ENCODE measurements at places on chromosomes 12 and 14.

GRCh38 chr14:99412117-99413061 lies 68.3 kb downstream of the SETD3 start:
- DNase-seq = no peak

- DNase-seq = no peak
Measured at GRCh38 chr12:49882851-49883464, 20.7 kb downstream of the FAIM2 start.

DNA sequence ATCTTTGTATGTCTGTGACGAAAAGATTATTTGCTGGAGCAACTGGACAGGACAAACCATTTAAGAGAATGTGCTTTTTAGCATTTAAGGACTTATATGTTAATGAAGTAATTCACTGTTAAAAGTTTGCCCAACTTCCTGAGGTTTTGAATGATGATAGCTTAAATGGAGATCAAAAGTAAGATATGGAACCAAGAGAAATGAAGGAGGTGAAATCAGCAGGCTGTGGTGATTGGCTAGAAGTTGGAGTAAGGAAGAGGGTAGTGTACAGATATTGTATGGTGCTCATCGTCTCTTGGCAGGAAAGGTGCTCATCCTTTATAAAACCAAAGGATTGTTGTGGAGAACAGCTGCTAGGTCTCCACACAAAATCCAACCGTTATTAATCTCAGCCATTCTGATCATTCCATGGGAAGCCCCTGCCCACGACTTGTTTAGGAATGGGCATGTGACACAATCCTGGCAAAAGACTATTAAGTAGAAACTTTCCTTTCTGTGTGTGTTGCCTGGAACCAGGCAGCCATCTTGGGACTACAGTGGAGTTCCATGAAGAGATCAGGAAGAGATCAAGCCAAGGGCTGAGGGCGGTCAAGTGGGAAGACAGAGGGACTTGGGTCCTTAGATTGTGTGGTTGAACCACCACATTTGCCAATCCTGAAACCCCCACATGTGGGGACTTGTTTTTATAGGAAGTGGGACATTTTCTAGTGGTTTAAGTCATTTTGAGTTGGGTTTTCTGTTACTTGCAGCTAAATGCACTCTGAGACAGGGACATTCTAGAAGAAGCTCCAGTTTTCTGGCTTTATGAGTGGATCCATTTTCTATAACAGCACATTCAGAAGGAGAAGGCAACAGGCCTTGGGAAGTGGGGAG lies 56.8 kb upstream of the CHST11 start:
- DNase-seq = peak; percentile 2

- no peak for DNase-seq
Measured at GRCh38 chr14:45135156-45135555, 574 bp upstream of the FANCM start.

DNA sequence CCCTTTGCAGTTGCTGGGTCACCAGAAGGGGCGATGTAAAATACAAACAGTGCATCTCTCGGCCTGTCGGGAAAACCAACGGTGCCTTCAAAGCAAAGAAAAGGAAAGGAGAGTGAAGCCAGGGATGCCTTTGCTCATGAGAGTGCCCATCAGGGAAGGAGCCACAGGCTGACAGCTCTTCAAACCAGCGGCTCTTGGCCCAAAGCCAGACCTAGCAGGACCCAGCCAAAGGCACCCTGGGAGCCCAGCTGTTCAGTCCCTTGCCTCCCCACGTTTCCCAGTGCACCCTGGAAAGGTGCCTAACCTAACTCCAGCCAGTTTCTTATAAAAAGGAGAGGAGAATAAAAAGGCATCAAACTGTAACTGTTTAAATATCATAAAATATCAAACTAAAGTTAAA lies 29.2 kb downstream of the PRMT8 start:
- DNase-seq = no peak

Measured in bone marrow (tissue), 2 donors.